ENCODE measurements at places on chromosomes 4 and X.

DNA sequence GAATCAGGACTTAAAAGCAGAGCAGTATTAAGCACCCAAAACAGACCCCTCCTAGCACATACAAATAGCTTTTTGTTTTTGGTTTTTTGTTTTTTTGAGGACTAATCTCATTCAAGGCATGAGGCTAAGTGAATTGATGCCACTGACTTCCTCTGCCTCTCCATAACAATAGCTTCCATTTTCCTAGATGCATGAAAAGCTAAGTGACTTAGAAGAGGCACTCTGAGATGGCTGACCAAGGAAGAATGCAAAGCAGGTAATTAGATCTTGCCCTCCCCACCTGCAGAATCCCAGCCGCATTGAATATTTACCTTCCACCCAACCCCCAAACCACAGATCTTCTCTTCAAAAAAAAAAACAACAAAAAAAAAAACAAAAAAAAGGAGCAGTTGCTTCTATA, 7.4 kb upstream of the KDR start:
- no peak for DNase-seq

DNA sequence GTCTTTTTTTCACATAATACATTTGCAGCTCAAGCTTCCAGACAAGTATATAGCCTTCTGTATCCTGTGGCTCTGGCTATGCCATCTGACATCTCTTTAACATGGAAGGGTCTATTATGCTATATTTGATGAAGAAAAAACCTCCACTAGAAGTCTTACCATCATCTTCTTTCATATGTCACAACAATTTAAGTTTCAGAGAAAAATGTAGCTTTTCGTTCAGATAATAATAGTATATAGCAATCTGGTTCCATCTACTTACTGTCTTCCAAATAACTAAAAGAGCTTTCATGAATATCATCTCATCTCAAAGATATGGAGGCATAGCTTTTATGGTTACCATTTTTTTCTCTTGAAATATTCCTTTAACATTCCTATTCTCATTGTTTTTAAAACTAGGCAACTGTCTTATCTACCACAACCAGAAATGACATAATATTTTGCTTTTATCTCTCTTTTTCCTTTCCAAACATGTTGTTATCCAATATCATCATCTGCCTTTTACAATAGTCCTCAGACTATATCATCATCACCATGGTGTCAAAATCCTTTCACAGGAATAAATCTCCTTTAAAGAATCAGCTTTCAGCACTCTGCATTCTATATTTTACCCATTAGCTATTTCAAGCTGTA, 1005.1 kb downstream of the PDHA2 start:
- DNase-seq: no peak

GRCh38 chrX:20352504-20352903, 85.8 kb upstream of the RPS6KA3 start:
- no peak for DNase-seq

DNA sequence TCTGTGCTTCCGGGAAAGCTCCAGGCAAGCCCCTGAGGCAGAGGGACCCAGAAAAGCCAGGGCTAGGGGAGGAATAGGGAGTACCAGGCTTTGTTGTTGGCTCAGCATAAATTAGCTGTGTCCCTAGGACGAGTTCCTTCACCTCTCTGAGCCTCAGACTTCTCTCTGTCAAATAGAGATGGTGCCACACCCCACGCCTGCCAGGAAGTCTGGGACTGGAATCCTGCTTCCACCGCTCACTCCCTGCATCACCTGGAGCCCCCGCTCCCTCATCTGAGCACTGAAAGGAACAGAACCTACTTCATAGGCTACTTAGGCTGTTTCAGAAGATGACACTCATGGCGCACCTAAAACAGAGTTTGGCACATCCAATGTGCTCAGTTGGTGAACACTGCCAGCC, 8.1 kb upstream of the JAKMIP1 start:
- no peak for DNase-seq

DNA sequence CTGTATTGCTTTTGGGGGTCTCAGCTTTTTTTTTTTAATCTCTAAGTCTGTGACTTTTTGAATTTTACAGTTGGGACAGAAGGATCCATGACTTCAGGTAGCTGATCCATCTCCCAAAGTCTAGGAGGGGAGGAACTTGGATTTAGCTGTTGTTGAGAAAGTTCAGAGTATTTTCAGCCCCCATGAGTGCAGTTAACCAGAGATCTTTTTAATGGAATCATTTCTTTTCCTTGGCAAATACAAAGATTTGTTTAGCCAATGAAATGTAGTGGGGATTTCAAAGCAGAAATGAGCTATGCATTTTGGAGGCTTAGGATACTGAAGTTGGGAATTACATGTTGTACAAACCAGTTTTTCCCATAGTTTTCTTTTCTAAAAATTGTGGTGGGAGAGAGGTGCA, 18.1 kb downstream of the FNIP2 start:
- no peak for DNase-seq

GRCh38 chrX:112094729-112095128, 12.2 kb upstream of the TRPC5 start:
- no peak for DNase-seq

GRCh38 chr4:25370242-25370641, 6.8 kb upstream of the ANAPC4 start:
- DNase-seq: no peak

DNA sequence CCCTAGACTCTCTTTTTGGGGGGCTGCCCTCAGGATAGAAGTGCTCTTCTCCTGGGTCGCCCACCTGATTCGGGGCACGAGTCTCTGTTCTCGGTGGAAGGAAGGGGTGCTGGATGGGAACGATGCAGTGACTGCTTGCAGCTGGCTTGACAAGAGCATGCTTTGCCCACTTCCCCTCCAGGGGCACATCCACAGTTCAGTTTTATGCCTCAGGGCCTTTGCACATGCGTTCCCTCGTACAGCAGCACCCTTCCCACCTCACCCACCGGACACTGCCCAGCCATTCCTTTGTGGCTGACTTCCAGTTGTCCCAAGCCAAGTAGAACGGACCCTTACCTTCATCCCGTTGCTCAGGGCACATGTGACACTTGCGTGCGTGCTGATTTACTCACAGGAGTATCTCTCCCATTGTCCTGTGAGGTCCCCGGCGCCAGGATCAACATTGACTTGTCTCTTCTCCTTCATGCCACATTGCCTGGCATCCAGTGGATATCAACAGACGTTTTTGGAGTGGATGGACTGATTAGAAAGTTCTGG, 60.0 kb downstream of the C4orf50 start:
- DNase-seq: no peak

GRCh38 chrX:82163701-82164100, 961.8 kb downstream of the SH3BGRL start:
- no peak for DNase-seq

DNA sequence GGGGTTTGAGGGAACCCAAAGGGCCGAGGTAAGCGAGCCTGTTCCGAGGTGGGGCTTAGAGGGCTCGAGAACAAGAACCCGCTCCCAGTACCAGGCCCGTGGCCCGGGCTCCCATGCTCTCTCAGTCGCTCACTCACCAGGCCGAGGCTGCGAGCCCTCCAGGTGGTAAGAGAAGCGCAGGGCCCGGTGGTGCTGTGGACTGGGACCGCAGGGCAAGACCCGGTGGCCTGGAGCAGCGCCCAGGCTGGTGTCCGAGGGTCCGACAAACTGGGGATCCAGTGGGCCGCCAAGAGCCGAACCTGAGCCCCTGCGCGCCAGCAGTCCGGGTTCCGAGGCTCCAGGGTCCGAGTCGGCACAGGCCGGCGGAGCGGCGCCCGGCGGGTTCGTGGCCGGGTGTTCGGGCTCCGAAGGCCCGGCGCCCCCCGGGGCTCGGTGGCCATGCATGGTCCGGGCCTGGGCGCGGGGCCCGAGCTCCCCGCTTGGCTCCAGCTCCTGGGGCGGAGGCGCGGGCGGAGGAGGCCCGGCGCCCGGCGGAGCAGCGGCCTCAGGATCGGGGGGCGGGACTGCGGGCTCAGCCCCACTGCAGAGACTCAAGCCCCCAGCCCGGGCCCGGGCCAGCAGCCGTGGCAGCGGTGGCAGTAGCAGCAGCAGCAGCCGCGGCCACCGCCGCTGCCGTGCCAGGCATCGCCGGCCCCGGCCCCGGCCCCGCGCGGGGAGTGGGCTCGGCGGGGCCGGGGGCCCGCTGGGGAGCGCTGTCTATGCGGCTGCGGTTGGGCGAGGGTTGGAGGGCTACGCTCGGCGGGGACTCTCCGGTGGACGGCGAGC, 833 bp downstream of the FGD1 start:
- DNase-seq: no peak

DNA sequence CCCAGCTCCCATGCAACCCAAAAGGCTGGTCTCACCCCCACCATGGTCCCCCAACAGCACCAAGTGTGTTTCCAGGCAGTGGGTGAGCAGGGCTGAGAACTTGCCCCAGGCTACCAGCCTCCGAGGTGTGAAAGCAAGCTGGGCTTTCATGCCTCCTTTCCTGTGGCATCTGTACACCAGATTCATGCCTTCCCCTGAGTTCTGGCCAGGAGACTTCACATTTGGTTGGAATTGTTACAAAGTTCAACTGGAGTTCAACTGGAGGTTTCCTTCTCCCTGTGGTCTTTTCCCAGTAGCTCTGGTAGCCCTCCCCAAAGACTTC, 77.6 kb upstream of the RAB40AL start:
- DNase-seq: no peak

- DNase-seq: no peak
These were observed 101.4 kb downstream of the TBC1D19 start for GRCh38 chr4:26685250-26685649.

GRCh38 chr4:4609622-4610334, 67.9 kb upstream of the STX18 start:
- no peak for DNase-seq

DNA sequence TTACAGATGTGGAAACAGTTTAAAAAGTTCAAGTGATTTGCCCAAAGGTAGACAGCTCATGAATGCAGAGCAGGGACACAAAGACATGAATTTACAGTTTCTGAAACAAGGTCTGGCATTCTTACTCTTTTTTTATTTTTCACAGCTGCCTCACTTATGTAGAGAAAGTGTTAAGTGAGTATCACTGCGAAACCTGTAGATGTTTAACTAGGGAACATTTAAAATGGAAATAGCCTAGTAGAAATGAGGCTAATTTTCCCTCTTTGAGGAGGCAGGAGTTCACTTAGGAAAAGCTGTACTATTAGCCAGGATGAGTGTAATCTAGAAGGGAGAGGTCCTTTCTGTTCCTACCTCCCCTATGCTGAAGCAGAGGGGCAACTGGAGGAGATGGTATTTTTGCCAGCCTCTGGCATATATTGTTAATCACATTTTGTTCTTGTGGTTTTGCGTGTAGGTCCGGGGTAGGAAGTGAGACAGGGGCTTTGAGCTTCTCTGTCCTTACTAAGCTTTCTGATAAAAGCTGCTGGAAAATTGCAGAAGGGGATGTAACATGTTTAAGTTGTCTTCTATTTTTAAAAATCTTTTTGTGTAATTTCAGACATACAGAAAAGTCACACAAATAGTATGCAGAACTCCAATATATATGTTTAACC, 492.8 kb upstream of the NR3C2 start:
- DNase-seq: no peak

- DNase-seq: no peak
These were observed 10.6 kb upstream of the CCNG2 start for GRCh38 chr4:77146186-77147078.

GRCh38 chr4:74431113-74431826, 13.7 kb upstream of the AREG start:
- no peak for DNase-seq

DNA sequence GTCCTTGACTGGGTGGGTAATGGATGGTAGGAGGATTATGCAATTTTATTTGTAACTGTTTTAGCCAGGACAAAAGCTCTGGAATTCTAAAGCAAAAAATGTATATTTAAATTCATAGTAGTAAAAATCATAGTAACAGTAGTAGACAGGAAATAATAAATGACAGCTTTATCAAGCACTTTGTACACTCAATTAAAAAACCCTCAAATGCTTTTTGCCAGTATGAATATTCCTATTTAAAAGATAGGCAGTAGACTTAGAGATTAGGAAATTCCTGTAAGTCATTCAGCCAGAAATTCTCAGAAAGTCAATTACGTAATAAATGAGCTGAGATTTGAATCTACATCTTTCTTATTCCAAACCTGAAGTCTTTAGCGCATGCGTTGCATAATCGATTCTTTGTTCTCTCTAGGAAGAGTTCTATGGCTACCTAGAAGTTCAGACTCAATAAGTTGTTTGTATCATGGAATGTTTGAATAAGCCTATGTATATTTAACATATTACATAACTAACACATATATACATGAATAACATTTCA, 2.5 kb downstream of the AADAT start:
- no peak for DNase-seq

GRCh38 chr4:647481-647880, 22.1 kb downstream of the PDE6B start:
- DNase-seq: no peak

- no peak for DNase-seq
These were observed 41.1 kb downstream of the MAD2L1 start for GRCh38 chr4:120025516-120025915.

Data from Panc1 (cell line).